Kidney (tissue), 22 donors: ENCODE measurements at places on chromosomes 13 and 19.

- DNase-seq: no peak
These were observed 2.5 kb downstream of the LDLR start for GRCh38 chr19:11091703-11092153.

DNA sequence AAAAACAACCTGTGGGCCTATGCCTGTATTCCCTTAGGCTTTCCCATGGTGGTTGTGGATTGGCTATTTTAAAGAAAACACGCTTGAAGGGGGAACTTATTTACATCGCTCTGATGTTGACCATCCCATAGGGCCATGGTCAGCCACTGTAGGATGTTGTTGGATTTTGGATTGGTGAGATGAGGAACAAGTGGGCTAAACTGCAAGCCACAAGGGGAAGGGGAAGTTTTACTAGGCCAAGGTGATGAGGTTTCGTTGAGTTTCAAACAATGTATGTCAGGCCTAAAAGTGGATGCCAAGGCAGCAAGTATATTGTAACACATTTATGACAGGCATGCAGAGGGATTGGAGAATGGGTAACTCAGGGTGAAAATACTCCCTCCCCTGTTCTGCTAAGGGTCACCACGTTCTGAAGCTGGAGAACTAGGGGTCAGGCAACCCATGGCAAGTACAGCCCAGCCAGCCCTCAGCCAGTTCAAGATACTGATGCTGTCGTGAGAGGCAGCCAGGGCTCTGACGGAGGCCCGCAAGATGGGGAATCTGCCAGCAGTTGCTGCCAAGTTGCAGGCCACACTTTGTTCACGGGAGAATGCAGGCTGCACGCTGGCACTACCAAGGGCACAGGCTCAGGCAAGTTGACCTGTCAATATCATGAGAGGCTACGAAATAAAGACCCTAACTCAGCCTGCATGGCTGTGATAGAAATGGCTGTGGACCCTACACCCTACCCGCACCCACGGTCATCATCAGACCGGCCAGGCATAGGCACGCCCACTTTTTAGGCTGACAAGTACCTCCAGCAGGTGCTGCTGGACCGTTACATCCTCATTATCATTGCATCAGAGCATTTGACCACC lies 11.1 kb downstream of the IRGC start:
- DNase-seq: no peak

DNA sequence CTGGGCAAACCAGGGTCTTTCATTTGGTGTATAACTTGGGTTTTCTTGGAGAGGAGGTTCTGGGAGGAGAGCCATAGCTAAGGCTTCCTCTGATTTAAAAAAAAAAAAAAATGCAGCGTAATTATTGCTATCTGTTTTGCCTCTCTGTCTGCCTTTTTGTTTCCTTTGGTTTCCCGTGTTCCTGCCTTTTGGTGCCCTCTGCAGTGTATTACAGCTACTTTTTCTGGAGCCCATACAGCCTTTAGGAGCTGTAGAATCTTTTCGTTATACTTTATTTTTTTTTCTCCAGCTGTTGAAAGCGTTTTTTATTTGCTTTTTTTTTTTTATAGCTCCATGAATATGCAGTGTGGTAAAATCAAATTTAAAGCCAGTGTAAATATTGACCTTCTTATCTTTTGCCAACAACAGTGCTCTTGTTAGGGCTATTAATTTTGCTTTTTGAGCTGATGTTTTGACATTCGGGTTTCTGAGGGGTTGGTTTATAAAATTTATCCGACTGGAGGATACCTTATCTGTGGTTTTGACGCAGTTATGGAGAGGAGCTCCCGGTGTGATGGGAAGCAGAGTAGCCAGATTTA lies 38.1 kb downstream of the ZNF493 start:
- DNase-seq: no peak

GRCh38 chr19:43634506-43634871 lies 5.2 kb downstream of the CADM4 start:
- DNase-seq: peak; percentile 50

DNA sequence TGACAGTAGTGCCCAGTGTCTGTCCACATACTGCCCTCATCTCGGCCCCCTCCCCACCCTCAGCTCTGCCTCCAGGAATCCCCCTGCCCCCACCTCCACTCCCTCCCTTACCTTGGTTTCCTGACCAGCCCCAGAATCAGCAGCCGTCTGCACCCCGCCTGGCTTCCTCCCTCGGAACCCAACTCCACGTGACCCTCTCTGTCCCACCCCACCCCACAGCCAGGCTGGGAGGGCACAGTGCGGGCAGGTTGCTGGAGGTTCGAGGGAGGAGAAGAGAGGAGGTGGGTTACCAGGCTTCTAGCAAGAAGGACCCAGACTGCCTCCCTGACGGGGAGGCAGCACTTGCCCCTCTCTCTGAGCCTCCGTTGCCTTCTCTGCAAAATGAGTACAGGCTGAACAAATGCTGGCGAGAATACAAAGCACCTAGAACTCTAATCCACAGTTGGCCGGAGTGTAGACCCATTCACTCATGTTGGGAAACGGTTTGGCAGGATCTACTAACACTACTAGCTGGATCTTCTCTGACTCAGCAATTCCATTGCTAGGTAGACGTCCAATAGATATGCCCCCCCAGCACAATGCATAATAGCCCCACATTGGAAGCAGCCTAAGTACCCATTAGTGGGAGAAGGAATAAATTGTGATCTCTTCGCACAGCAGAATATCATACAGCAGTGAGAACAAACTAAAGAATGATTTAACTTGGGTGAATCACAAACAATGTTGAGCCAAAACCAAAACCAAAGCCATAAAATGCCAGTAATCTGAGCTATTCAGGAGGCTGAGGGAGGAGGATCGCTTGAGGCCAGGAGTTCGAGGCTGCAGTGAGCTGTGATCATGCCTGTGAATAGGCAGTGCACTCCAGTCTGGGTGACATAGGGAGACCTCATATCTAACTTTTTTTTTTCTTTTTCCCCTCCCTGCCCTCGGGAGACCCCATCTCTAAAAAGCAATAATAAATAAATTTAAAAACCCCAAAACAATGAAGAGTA lies at the start of gene RASAL3:
TSS of gene RASAL3 (minus strand) at position 151 of the 992 bp plus-strand sequence. CDS start 186 bp downstream, outside the sequence.
- DNase-seq: no peak

DNA sequence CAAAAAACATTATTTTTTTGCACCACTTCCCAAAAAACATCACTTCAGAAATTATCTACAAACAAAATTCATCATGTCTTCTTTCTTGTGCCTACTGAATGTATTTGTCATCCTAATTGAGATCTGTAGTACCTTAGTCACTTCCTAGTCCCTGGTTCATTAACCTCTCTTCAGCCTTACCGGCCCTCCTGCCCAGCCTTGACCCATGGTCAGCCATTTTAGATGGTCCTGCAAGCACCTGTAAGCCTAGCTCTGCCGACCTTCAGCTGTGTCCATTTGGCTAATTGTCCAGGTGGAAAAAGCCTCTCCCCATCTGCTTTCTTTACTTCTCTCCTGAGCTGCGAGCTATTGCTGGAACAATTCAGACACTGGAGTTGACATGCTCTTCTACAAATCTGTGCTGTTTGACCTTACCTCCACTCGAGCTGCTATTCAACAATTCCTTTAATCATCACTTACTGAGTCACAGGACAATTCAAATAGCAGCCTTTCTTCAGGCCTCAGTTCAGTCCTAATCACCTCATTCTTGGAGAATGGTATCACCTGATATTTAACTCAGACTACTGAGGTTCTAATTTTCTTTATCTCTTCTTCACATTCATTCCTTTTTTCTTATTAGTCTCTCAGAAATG lies 882.5 kb downstream of the PCDH9 start:
- no peak for DNase-seq

GRCh38 chr19:12984683-12985048 lies 10.6 kb upstream of the NFIX start:
- no peak for DNase-seq
